ENCODE measurements at places on chromosomes 6 and 20.

DNA sequence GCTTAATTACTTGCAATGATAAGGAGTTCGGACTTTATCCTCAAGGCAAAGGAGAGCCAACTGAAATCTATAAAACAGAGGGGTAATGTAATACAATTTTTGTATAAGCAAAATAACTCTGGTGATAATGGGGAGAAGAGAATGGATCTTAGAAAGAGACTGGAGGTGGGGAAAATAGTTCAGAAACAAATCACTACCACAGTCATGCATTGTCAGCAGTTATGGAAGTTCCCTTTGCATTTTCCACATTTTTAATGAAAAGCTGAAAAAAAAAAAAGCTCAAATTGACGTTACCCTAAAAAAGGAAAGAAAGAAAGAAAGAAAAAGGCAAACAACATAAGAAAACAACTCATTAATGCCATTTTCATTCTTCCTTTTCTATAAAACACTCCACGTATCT is 337.6 kb upstream of the HSF2 start:
- H3K27ac ChIP-seq = no peak overlapping the region
- H3K4me3 ChIP-seq = no peak overlapping the region
- H3K27me3 ChIP-seq = no peaks in the 10 kb centered on the region
- H3K4me1 ChIP-seq = no peaks in the 10 kb centered on the region
- no peak for DNase-seq

- no peaks in the 10 kb centered on the region for H3K4me1 ChIP-seq
- H3K27me3 ChIP-seq = no peaks in the 10 kb centered on the region
- H3K27ac ChIP-seq = no peak overlapping the region
- H3K36me3 ChIP-seq = no peaks in the 10 kb centered on the region
- no peak overlapping the region for H3K4me3 ChIP-seq
Measured at GRCh38 chr6:89986650-89987074, 92.4 kb downstream of the GJA10 start.

DNA sequence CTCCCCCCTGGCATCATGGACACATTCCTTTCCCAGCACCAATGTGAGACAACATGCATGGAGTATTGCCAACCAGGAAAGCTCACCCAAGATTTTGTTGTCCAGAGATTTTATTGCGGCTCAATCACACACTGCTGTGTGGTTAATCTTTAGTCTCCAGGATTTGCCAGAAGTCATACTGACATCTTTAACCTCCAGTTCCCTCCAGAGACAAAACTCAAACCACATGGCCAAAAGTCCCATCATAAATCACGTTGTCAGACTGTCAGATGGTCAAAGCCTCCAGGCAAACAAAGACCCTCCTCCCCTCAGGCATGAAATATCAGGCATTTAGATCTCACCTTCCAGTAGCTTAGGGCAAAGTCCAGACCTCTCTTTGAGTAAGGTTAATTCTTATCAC is 97.3 kb upstream of the OPRM1 start:
- H3K27ac ChIP-seq = no peak overlapping the region
- no peaks in the 10 kb centered on the region for H3K27me3 ChIP-seq
- no peak for DNase-seq
- no peaks in the 10 kb centered on the region for H3K4me1 ChIP-seq
- no peak overlapping the region for H3K4me3 ChIP-seq
- H3K36me3 ChIP-seq = no peaks in the 10 kb centered on the region

- no peak overlapping the region for H3K27ac ChIP-seq
- H3K27me3 ChIP-seq = no peaks in the 10 kb centered on the region
- H3K4me1 ChIP-seq = no peaks in the 10 kb centered on the region
- H3K36me3 ChIP-seq = no peaks in the 10 kb centered on the region
- no peak for DNase-seq
Measured at GRCh38 chr6:158686791-158687381, 37.0 kb downstream of the SYTL3 start.

DNA sequence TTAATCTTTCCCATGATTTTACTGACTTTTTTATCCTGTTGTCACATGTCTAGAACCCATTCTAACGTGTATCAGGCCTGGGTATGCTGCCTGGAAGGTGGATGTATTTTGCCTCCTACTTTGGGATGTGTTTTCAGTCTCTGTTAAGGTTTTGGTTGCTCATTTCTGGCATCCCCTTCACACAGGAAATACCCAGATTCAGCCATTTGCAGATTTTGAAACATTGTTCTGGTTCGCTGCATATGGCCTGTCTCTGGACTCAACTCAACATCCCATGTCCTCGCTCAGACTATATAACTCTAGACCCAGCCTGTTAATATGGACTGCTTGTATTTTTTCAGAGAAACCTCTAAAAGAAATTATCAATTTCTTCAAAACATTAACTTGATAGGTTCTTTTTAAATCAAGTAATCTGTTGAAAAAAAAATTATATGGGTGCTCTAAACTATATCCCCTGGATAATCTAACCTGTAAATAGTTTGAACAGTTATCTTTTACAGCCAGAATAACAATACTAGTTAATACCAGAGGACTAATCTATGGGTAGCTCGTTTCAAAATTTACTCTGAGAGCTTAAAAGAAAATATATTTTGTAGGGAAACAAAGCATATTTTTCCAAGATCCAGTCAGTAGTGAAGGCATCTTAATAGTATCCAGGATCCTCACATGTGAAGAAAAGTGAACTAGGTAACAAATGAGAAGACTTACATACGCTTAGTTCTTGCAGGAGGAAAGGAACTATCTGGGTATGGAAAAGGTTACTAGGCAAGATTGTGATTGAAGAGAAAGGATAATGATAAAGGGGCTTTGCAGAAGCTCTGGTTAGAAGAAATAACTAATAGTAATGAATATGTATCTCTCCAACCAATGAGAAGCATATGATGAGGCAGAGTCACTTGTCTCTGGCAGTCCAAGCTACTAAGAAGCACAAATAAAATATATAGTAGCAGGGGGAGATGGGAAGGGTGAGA is 23.4 kb upstream of the HLA-DQB1 start:
- no peak overlapping the region for H3K27ac ChIP-seq
- DNase-seq = no peak
- H3K27me3 ChIP-seq = no peaks in the 10 kb centered on the region
- no peak overlapping the region for H3K4me3 ChIP-seq
- no peaks in the 10 kb centered on the region for H3K4me1 ChIP-seq
